RPMI8226 (cell line): ENCODE measurements at places on chromosomes 12 and 14.

- no peak for DNase-seq
These were observed 137.4 kb downstream of the GRIP1 start for GRCh38 chr12:66541426-66541825.

- DNase-seq = peak; percentile 76
These were observed 14.6 kb upstream of the PNMA1 start for GRCh38 chr14:73728717-73729330.

DNA sequence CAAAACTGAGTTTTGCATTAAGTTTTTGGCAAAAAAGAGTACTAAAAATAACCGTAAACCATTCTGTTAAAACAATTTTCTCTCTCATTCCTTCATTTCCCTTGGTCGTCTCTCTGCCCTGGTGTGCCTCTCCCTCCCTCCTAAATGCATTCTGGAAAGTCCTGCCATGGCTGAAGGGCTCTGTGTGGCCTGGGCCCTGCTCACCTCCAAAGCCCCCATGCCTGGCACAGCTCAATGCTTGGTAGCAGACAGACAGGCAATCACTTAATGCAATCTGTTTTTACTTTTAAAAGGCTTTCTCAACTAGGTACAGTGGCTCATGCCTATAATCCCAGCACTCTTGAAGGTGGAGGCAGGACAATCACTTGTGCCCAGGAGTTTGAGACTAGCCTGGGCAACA lies 47.8 kb downstream of the CDC42BPB start:
- DNase-seq = no peak

DNA sequence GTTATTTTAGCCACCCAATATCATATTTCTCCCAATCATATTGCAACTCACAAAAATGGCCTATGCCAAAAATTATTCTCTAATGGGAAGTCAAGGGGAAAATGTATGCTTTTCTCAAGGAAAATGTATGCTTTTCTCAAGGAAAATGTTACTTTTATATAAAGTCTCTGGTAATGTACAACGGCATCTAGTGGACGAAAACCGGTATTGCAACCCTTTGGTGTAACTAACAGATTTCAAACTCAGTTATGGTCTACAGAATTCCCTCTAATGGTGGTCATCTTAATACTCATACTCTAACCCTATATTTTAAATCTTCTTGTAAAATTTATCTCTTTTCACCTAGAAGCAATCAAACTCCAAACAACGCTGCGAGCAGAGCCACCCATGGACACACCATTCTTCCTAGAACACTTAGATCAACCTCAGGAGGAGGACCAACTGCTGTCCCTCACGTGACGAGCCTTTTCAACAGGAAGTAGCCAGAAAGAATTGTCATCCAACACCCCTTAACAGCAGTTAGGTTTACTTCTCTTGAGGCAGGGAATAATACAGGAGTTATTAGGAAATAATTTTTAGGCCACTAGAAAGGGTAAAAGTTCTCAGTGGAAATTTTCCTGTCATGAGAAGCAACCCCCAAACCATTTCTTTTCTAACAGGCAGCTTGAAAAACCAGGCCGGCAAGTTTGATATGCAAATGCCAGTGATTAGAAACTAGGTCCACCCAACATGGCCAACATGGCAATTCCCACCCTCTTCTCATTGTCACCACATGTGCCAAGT lies 20.1 kb downstream of the APOBEC1 start:
- peak; percentile 46 for DNase-seq

GRCh38 chr12:106214571-106214970 lies 33.2 kb downstream of the CKAP4 start:
- no peak for DNase-seq

DNA sequence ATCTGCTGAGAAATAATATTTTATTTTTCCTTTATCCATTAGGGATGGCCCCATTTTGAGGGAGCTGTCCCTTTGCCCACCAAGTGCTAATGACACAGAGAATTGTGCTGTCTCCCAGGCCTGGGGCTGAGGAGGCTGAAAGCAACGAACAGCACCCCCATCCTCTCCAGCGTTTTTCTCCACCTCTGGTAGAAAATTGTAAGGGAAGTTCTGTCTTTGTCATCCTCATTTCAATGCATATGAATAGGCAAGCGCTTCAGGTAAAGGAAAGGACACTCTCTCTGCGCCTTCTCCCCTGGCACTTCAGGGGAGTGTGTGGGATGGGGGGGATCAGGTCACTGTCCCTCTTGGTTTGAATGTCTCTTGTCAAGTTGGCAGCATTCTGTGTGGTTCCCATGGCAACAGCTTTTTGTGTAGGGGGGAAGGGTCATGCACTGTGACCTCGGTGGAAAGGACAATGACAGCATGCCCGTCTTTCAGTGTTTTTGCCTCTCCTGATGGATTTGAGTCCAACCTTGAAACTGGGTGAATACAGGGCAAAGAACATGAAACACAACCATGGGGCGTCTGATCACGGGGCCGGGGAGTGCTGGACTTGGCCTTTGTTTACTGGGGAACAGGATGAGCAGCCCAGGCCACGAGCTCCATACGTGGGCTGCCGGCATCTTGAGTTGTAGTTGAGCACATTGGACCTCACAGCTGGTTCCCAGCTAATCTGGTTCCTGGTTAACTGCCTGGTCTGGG lies 230.2 kb downstream of the VRK1 start:
- no peak for DNase-seq

DNA sequence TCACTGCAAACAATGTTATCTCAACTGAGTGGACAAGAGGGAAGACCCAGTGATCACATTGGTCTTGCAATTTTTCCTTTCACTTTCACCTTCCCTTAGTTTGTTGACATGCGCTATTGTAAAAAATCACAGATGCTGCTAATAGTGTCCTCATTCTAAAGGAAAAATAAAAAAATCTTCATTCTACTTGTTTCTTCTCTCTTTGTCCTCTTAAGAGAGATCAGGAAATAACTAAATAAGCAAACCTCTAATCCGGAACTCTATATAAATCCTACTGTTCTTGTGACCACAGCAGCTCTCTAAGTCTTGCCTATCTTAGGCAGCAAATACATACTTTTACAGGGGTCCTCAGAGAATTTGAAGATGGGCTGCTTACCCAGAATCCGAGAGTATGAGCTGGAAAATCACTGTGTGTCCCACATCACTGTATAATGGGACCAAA lies 257.7 kb downstream of the NAV3 start:
- no peak for DNase-seq

DNA sequence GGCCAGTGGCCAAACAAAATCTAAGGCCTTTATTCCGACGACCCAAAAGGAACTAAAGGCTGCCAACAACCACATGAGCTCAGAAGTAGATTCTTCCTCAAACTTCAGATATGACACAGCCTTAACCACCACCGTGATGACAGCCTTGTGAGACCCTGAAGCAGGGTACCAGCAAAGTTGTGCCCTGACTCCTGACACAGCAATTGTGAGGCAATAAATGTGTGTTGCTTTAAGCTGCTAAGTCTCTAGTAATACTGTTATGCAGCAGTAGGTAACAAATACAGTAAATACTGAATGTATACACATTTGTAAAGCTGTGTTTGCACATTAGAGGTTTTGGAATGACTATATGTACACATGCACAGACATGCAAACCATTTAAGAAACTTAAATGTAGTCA lies 10.7 kb upstream of the SLC6A13 start:
- no peak for DNase-seq

GRCh38 chr14:34796902-34797301 lies 78.3 kb downstream of the BAZ1A start:
- no peak for DNase-seq

DNA sequence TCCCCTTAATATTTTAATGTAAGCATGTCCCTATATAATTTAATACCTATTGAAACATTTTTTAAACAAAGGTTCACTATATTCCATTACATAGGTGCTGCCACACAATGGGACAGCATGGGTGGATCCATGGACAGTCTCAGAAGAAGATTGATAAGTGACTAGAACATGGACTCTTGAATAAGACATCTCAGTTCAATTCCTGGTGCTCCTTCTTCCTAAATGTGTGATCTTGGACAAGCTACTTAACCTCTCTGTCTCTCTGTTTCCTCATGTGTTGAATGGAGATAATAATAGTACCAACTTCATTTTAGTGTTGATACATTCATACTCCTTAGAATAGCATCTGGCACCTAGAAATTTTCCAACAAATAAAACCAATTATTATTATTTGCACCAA lies 1.1 kb upstream of the ART4 start:
- no peak for DNase-seq

GRCh38 chr12:43696154-43696553 lies 62.4 kb downstream of the PUS7L start:
- no peak for DNase-seq

DNA sequence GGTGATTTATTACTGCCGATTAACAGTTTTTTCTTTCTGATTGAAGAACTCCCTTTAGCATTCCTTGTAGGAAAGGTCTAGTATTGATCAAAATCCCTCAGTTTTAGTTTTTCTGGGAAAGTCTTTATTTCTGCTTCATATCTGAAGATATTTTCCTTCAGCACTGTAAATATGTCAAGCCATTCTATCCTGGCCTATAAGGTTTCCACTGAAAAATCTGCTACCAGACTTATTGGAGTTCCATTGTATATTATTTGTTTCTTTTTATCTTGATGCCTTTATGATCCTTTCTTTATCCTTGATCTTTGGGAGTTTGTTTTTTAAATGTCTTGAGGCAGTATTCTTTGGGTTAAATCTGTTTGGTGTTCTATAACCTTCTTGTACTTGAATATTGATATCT lies 55.0 kb upstream of the TMTC1 start:
- DNase-seq = no peak

DNA sequence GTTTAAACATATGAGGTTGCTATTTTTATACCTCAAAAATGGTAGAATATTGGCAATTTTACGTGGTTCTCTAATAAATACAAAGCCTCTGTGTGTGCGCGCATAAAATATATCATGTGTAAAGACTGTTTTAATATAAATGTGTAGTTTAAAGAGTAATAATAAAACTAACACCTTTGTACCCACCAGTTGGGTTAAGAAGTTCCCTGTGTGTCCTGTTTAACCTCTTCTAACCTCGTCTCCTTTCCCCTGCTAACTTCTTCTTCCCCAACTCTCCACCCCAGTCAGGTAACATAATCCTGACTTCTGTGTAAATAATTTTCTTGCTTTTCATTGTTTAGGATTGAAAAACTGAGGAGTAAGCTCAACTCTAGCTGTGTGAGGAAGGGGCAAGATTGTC lies 47.6 kb upstream of the PSMA6 start:
- no peak for DNase-seq

GRCh38 chr12:133235401-133236112 lies at the start of gene ANHX:
Gene ANHX, minus strand, starts transcription at chr12:133235877. Its CDS starts 1,521 bp downstream, at chr12:133234356.
- no peak for DNase-seq

DNA sequence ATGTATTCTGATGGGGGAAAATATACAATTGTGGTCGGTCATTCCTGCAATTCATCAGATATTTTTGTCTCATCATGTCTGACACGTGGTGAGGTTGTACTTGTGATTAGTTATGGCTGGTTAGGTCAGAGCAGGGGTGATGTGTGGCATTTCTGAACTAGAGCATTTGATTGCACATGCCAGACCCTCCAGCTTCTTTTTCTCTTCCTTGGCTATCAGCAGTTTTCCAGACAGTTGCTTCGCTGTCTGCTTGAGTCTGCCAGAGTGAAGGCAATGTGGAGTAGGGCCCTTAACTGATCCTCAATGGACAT lies 25.9 kb downstream of the TMEM117 start:
- no peak for DNase-seq

- DNase-seq = no peak
These were observed 48.5 kb downstream of the JAG2 start for GRCh38 chr14:105120056-105120455.

DNA sequence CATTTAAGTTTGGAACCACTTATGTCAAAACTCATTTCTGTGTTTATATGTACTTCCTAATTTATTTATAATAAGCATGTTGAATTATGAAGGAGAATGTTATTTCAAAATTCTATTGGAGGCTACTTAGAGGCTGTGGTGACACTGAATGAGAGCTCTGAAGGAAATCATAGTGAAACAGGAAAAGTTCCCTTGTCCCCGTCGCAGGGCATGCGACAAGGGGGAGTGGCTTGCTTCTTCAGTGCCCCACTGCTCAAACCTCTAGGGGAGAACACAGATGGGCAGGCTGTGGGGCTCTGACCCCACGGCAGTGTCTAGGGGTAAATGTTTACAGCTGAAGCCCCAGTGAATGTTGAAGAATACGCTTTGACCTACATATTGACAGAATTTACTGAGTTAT lies 261.9 kb downstream of the RAD51B start:
- no peak for DNase-seq

- no peak for DNase-seq
These were observed 13.1 kb upstream of the ANP32D start for GRCh38 chr12:48459259-48459658.

GRCh38 chr14:103087343-103087835 lies 3.4 kb downstream of the LBHD2 start:
- DNase-seq = no peak

GRCh38 chr12:67890726-67891258 lies 98.5 kb upstream of the IFNG-AS1 start:
- no peak for DNase-seq

GRCh38 chr12:121182222-121182893 lies 27.6 kb upstream of the P2RX4 start:
- DNase-seq = no peak

DNA sequence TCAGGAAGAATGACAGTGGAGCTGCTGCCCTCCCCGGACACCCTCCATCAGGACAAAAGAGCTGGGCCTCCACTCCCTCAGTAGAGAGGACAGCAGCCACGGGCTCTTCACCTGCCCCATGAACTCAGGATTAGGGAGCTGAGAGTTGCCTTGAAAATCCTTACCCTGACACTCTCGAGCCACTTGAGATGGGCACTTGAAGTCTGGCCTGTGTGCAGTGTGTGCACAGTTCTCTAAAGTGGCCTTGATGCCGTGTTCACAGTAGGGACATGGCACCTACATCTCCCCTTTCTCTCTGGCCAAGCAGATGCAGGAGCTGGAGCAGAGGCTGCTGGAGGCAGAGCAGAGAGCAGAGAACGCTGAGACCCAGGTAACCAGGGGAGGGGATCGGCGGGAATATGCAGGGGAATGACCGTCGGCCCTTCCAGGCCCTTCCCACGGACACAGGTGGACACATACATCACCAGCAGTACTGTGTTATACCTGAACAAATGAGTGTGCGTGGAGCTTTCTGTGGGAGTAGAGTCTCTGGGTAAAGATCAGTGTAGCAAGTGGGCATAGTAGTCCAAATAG lies 22.5 kb downstream of the PLEKHH1 start:
- no peak for DNase-seq

DNA sequence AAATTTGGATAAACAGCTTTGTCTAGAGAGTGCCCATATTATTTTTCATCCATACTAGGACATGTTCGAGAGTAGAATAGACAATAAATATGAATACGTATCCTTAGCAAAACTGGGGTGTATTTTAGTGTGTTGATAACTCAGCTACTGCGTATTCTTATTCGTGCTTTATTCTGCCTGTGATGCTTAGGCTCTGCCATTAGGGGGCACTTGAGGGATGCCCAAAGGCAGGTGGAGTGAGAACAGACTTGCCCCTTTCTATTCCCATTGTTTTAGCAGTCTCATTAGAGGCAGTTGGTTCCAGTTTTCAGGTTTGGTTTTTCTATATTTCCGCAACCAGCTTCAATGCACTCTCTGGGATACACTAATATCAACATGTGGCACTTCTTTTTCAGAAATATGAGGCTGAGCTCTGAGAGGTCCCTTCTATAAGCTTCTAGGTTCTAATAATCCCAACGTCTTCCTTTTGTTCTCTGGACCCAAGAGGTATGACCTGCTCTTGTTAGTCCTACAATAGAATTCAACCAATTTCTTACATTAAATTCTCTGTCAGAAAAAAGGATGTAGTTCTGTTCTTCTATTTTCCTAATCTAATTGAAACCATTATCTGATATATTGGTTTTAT lies 985.7 kb upstream of the FBXO33 start:
- DNase-seq = peak; percentile 44
